Colonic mucosa (tissue), 4 donors: ENCODE measurements at places on chromosomes 16 and 17.

DNA sequence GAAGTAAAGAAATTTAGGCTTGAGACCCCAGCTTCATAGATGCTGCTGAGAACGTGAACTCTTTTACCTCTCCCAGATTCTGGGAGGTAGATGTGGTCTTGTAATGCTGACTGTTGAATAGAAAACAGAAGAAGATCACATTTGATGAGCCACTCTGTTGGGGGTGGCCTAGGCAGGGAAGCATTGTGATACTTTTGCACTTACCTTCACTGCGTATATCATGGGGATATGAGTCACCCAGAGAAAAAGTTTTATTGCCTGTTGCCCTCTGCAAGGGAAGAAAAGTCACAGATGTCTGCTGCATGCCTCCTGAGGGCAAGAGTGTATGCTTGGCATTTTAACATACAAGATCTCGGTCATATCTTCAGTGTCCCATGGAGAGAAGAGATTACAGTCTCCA is 365.4 kb downstream of the SNX29 start:
- DNase-seq: no peak

DNA sequence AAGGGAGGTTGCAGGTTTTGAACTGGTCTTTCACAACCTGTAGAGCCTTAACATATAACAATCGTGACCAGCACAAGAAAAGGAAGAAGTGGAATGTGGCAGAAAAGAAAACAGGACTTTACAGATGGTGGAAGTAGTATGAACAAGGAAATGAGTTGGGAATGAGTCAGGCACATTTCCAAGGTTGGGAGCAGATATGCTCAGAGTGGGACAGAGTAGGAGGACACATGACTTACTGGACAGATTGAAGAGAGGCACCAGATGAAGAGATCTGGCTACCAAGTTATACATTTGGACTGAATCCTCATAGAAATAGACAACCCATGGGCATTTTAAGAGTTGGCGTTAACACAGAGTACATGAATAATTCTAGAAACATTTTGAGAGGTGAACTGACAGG is 95.3 kb downstream of the ZNF18 start:
- no peak for DNase-seq

- DNase-seq: peak; percentile 22
These were observed 47.1 kb downstream of the ABAT start for GRCh38 chr16:8721336-8722024.

GRCh38 chr16:27450196-27450549 is 48.2 kb downstream of the IL21R start:
- DNase-seq: no peak

GRCh38 chr17:39222866-39223834 is 2.6 kb downstream of the STAC2 start:
- no peak for DNase-seq

DNA sequence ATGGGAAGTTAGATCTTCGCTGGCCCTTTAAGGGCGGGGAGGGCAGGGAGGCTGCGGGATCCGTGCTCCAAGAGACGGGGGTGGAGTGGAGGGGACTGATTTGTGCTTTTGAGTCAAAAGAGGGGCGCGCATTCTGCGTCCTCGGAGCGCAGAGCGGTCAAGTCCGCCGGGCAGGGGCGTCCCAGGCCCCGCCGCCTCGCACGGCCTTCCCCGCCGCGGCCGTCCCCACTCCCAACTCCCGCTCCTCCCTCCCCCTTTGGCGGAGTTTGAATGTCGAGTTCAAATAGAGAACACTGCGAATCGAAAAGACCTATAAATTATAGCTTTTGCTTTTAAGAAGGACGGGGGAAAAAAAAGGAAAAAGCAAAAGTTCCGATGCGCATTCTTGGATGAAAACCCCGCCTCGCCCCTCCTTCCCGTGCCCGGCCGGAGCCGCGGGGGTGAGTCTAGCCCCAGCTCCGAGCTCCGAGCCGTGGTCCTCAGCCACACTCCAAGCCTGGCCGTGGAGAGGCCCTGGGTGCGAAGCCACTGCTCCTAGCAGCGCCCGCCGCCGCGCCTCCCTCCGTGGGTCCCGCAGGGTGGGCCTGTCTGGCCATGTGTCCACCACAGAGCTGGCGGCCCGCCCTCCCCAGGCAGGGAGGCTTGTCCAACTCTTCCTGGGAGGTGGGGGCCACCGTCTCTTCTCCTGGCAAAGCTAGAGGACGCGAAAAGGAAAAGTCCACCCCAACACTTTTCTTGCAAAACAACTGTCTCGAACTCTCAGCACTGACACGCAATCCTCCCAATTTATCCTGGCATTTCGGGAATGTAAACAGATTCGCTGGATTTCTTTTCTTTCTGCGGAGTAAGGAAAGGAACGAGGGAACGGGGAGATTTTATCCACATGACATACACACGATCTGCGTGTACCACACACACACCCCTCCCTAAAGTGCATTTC is 3.6 kb downstream of the CBX8 start:
- DNase-seq: no peak

DNA sequence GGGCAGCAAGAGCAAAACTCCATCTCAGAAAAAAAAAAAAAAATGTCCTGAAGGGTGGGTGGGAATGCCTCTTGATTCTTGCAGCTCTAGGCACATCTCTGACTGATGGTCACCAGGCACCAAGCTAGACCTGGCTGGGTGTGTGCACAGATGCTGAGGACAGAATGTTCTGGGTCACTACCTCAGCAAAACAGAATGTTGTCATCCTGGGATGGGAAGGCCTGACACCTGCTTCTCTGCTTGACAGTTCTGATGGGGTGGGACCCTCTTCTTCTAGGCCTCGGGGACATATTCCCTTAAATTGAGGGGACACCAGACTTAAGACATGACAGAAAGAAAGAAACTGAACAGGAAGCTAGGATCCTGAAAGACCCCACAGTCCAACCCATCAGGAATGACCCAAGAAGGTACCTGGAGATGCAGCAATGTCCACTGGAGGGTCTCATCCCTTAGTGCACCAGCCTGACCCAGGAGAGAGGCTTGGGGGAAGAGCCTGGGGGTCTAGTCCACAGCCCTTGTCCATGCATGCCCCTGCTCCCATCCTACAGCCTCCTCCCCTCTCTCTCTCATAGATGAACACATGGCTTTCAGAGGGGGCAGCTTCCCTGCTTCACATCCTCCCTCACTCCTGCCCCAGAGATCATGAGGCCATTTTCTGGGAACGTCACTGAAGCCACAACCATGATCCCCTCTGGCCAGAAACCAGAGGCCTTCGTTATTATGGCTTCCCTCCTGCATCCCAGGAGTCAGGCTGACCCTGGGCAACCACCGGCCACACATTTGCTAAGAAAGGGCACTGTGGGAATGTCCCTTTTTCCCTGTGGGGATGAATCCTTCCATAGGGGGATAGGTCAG is 3.8 kb upstream of the STAT5B start:
- no peak for DNase-seq

DNA sequence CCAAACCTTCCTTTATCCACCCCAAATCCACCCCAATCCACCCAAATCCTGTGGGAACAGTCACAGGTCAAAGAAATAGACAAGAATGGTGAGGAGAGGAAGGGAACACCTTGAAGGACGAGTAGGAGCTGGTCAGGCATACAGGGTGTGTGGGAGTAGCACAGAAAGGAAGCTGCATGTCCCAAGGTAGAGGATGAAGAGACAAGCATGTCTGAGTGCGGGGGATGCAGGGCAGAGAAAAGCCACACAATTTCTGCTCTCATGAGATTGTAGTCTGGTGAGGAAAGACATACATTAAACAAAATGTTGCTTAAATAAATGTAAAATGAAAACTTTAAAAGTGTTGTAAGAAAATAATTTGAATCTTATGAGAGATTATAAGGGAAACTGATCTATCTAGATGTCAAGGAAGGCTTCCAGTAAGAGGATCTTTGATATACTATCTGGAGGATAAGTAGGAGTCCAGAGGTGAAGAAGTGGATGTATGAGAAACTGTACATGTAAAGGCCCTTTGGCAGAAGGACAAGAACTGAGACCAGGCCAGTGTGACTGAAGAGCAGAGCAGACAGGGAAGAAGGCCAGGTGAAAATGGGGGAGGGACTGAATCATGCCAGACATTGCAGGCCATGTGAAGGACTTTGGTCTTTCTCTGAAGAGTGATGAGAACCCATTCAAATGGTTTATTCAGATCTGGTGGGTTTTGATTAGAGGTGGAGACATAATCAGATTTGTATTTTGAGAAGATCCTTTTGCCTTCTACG is 18.6 kb downstream of the TMEM98 start:
- DNase-seq: no peak

DNA sequence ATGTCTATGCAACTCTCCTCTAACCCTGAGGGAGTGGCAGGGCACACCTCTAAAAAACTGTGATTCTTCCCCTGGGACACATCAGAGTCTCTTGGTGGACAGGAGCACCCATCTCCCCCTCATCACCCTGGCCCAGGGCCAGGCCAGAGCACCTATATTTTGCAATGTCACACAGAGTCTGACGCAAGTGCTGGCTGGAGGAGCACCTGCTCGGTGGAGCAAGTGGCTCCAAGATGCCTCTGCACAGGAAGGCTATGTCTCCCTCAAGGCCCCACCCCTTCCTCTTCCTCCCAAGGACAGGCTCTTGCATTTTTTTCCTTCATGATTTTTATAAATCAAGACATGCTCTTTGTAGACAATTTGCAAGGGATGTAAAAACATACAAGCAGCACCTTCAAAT is 13.3 kb downstream of the SNN start:
- no peak for DNase-seq

DNA sequence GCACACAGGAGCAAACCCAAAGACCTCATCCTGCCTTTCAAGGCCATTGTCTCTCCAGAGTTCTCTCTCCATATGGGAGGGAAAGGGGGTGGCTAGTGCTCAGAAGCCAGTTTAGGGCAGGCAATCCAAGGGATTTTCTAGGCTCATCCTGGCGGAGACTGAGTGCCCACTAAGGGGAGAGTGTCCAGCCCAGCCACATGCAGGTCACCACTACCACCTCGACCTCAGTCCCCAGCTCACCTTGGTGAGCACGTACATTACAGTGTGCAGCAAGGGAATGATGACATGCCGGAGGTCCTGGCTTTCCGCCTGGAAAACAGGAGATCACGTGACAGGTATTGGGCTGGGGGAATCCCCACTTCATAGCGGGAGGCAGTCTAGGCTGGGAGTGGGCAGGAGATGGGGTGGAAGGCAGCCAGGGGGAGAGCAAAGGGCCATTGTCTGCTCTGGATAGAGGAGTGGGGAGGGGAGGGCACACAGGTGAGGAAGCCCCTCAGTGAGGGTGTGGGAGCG is 29.9 kb downstream of the PIK3R6 start:
- DNase-seq: no peak

- DNase-seq: no peak
These were observed 8.4 kb downstream of the C1QBP start for GRCh38 chr17:5430413-5430999.

GRCh38 chr16:350203-350602 is 2.3 kb downstream of the AXIN1 start:
- DNase-seq: no peak

DNA sequence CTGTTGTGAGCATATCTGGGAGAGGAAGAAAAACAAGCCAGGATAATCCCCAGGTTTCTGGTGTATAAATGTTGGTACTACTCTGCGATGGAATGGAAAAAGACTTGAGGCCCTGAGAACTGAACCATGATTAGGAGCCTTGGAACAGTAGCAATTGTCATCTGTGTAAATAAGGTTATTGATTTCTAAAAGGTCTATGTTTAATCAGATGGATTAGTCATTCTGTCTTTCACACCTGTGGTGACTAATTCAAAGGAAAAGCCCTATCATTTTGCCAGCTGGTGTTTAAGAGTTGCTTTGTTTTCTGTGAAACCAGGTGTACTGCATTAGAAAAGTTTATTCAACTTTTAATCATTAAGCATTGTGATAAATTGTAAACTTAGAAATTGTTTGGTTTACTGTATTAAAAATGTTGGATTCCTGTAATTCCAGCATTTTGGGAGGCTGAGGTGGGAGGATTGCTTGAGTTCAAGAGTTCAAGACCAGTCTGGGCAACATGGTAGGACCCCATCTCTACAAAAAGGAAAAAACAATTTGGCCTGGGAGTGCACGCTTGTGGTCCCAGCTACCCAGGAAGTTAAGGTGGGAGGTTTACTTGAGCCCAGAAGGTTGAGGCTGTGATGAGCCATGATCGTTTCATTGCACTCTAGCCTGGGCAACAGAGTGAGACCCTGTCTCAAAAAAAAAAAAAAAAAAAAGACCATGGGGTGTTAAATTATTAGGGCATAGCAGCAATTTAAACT is 29.0 kb upstream of the KPNB1 start:
- DNase-seq: no peak

GRCh38 chr16:71387045-71387871 is 28.7 kb downstream of the CALB2 start:
- DNase-seq: no peak

DNA sequence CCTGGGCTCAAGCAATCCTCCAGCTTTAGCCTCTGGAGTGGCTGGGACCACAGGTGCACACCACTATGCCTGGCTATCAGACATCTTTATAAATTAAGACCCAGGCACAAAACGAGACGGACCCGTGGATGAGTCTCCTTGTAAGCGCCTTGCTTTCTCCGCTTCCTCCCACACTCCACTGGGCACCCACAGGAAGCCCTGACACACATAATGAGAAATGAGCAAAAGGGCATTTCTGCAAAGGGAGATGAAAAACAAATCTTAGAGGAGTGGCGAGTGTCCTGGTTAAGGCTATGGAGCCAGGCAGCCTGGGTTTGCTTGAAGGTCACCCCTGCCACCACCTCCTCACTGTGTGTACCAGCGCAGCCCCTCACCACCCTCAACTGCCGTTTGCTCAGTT is 56.3 kb downstream of the XYLT1 start:
- no peak for DNase-seq

GRCh38 chr17:36849871-36850348 is 87.4 kb upstream of the LHX1 start:
- no peak for DNase-seq

- no peak for DNase-seq
These were observed 22.4 kb upstream of the SCNN1B start for GRCh38 chr16:23279721-23280153.

DNA sequence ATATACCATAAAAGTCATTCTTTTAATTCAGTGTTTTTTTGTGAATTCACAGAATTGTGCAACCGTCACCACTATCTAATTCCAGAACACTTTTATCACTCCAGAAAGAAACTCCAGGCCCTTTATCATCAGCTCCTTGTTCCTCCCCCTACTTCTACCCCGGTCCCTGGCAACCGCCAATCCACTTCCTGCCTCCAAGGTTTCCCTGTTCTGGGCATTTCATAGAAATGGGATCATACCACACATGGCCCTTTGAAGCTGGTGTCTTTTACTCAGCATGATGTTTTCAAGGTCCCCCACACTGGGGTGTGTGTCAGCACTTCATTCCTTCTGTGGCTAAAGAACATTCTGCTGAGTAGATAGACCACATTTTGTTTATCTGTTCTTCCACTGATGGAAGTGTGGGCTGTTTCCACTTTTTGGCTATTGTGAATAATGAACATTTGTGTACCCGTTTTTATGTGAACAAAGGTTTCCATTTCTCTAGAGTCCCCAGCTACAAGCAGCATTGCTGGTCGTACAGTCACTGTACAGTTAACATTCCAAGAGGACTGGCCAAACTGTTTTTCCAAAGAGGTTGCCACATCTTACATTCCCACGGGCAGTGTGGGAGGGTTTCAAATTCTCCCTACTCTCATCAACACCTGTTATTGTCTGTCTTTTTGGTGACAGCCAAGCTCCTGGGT is 75.8 kb upstream of the ZNF469 start:
- DNase-seq: no peak

GRCh38 chr16:89038221-89038721 is 55.4 kb upstream of the ACSF3 start:
- no peak for DNase-seq

- DNase-seq: peak; percentile 69
These were observed 16.7 kb upstream of the BAIAP2 start for GRCh38 chr17:81018044-81018802.

GRCh38 chr17:60439501-60439900 is 17.2 kb downstream of the CHCT1 start:
- DNase-seq: no peak
